Bone marrow (tissue), 2 donors: ENCODE measurements at places on chromosomes 3 and 15.

DNA sequence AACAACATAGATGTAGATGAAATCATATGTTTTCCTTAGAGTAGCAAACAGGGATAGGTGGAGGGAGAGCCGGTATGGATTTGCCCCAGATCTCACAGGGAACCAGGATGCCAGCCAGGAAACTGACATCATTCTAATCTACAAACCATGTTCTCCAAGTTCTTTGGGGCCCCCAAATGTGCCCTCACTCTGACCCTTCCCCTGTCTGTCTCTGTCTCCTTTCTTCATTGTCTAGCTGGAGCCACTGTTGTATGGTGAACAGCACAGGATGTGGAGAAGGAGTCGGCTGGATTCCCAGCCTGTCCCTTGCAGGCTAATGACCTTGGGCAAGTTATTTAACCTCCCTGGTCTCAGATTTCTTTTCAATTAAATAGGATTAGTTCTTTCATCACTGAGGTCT lies 962 bp downstream of the ATP13A5 start:
- DNase-seq, result no peak

DNA sequence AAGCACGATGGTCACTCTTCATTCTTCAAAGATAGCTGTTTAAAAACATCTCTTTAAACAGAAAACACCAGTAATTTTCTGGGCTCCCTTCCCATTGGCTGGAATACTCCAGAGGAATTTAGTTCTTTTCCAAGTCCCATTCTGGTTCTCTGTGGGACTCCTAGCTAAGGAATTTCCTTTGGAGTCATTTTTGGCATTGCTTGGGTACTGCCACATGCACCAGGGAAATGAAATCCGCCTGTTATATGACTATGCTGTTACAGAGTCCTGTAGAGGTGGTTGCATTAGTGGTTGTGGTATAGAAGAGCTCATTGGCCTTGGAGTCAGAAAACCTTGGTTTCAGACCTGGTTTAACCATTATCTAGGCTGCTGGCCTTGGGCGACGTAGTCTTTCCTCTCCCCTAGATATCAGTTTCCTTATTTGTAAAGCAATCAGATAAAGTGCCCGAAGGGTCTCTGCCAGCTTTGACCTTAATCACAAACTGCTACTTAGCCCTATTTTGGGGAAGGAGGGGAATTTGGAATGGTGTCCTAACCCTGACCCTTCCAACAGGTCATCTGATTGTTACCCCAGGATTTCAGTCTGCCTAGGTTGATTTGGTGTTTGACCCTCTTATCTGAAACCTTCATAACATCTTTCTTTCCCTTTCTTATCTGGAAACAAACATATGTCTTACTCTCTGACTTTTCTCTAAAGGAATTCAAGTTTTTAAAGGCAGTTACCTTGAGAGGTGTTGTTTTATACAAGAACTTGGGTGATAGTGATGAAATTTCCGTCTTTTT lies 13.4 kb downstream of the RTP1 start:
- no peak for DNase-seq

GRCh38 chr3:194001-194400 lies 2.6 kb upstream of the CHL1 start:
- no peak for DNase-seq

GRCh38 chr3:140206196-140207040 lies 271.4 kb downstream of the CLSTN2 start:
- DNase-seq, result no peak

- no peak for DNase-seq
Measured at GRCh38 chr3:33037471-33037870, 59.5 kb downstream of the GLB1 start.

GRCh38 chr3:181687731-181688130 lies 24.0 kb upstream of the SOX2 start:
- DNase-seq, result no peak

- DNase-seq, result no peak
Measured at GRCh38 chr3:136350132-136350531, 100.0 kb downstream of the PCCB start.

DNA sequence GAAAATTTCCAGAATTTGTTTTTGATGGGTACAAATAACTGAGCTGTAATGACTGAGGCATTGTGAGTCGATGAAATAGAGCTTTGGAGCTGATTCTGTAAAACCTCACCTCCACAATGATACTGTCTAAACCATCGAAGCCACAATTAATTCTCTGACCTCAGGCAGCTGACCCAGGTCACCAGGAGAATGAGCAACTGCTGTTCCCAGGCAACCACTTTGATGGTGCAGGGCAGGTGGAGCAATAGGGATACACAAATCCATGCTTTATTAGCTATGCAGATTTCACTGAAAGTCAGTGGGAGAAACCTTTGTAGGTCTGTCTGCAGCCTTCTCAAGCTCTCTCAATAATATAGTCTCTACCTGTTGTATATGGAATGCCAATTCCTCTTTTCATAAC lies 204.4 kb downstream of the RYR3 start:
- DNase-seq, result no peak

- no peak for DNase-seq
Measured at GRCh38 chr3:188662795-188663194, 508.8 kb downstream of the LPP start.

- no peak for DNase-seq
Measured at GRCh38 chr3:139970526-139970925, 35.5 kb downstream of the CLSTN2 start.

GRCh38 chr3:56467801-56468183 lies 475 bp downstream of the ERC2 start:
- DNase-seq, result no peak

GRCh38 chr3:163347944-163348343 lies 1730.4 kb downstream of the SI start:
- no peak for DNase-seq

- no peak for DNase-seq
Measured at GRCh38 chr3:107212618-107213017, 164.6 kb upstream of the CCDC54 start.

GRCh38 chr3:53230041-53230621 lies 25.7 kb downstream of the TKT start:
- no peak for DNase-seq
